Activated CD8-positive, alpha-beta T cell treated with anti-CD3 and anti-CD28 coated beads for 36 hours (primary cell): ENCODE measurements at places on chromosomes 16 and 17. TPM values are rescaled to one million over a fixed set of nuclear protein-coding genes. Genes with fewer than 3 reads are reported as not detected.

The CMTM2 gene
- total RNA-seq: 0.29 TPM

The CES5A gene
- total RNA-seq: not detected

DNA sequence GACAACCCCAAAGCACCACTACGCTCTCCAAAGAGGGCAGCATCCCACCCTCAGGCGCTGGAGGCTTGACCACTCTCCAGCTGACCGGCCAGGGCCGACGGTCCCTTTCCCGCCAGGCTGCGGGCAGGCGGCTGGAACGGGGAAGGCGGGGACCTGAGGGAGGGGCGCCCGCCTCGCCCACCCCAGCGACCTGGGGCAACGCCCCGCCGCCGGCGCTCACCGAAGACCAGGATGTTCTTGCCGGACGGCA, 431 bp downstream of the DYNC1LI2 start:
- peak; percentile 10 for DNase-seq

GRCh38 chr17:34826332-34826731, 134.9 kb downstream of the CCT6B start:
- no peak for DNase-seq

DNA sequence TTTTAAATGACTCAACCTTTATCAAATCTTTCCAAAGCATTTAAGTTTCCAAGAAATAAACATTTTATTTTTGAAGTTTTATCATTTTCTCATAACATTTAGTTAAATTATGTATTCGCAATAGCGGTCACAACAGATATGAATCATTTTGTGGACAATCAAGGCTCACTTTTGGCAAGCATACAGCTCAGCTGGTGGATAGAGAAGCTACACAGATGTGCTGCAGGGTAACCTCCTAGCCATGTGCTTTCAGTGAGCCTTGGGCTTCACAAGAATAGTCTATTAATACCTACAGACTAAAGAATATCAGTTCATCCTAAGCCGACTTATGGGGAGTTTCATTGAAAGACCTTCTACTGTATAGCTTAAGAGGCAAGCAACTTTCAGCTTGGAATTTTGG, 144.8 kb downstream of the MRTFB start:
- DNase-seq: no peak
